ENCODE measurements at places on chromosomes 11 and 22.

- no peak for DNase-seq
These were observed 20.1 kb upstream of the SMIM35 start for GRCh38 chr11:118106789-118107335.

DNA sequence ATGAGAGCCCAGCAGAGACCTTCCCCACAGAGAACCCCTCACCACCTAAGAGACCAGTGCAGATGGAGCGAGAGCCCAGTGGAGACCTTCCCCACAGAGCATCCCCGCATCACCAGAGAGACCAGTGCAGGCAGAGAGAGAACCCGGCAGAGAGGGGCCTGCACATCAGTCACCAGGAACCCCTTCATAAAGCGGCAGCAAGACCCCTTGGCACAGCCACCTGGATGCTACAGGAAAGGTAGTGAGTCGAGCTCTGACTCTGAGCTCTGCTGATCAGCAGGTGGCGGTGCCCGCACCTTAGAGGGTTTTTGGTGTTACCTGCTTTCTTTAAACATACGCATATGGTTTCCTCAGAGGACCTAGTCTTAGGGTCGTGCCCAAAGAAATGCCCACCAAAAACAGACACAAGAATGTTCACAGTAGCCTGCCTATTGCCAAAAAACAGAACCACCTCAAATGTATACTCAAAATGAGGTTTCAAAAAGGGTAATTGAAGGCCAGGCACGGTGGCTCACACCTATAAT lies 678.7 kb downstream of the BRD1 start:
- DNase-seq = no peak

GRCh38 chr11:17402486-17402885 lies 14.0 kb upstream of the KCNJ11 start:
- DNase-seq = no peak

DNA sequence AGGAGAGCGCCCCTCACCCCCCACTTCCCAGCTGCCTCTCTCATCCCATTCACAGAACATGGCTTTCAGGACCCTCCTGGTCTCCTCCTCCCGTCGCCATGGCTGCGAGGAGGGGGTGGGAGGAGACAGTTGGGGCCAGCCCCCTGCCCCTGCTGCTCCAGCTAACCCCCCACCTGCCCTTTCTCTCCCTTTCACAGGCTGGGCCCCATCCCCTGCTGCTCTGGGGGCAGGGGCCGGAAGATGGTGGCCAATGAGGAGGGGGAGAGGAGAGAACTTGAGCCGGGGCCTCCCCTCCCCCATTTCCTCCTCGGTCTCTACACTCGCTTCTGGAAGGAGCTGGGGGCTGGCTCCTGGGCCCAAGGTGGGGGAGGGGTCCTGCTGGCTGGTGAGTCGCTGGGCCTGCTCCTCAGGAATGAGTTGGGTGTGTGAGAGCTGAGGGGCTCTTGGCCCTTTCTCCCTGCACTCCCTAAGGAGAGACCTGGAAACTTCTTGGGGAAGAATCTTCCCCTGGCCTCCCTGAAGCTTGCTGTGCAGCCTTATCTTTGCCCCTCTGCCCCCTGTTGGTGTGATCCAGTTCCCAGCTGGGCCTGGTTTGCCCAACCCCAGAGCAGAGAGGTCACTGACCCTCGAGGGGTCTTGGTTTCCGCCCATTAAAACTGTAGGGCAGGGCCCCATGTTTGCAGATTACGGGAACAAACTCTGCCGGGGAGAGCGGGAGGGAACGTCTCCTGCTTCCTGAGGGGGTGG lies 10.2 kb downstream of the YPEL4 start:
- no peak for DNase-seq

DNA sequence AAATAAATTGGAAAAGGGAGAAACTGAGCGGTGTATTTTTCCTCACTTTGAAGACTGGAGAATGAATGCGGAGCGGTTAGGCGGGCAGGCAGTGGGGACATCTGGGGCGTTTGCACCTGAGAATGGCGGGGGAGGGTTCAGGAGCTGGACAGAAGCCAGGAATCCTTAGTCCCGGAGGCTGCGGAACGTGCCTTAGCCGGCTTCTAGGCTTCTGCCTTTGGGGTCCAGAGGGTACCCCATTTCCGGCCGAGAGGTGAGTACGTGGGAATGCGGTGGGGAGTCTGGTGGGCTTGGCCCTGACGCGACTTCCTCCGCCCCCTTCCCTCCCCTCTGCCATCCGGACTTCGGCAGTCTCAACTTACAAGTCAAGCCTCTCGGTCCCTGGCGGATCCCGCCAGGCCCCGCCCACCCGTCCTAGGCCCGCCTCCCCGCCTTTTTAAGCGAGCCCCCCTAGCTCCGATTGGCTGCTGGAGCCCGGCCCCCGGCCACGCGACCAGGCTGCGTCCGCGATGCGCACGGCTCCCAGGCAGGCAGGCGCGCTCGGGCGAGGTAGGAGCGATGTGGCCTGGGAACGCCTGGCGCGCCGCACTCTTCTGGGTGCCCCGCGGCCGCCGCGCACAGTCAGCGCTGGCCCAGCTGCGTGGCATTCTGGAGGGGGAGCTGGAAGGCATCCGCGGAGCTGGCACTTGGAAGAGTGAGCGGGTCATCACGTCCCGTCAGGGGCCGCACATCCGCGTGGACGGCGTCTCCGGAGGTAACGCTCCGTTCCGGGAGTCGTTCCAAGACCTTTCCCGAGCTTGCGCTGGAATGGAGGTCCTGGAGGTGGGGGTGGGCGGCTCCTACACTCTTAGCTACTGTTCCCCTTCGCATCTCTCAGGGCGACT lies at the start of gene GCAT:
Gene GCAT (plus strand): TSS at position 525 of the 884 bp plus-strand sequence. CDS start 34 bp downstream, at position 559.
- DNase-seq = peak; percentile 99

DNA sequence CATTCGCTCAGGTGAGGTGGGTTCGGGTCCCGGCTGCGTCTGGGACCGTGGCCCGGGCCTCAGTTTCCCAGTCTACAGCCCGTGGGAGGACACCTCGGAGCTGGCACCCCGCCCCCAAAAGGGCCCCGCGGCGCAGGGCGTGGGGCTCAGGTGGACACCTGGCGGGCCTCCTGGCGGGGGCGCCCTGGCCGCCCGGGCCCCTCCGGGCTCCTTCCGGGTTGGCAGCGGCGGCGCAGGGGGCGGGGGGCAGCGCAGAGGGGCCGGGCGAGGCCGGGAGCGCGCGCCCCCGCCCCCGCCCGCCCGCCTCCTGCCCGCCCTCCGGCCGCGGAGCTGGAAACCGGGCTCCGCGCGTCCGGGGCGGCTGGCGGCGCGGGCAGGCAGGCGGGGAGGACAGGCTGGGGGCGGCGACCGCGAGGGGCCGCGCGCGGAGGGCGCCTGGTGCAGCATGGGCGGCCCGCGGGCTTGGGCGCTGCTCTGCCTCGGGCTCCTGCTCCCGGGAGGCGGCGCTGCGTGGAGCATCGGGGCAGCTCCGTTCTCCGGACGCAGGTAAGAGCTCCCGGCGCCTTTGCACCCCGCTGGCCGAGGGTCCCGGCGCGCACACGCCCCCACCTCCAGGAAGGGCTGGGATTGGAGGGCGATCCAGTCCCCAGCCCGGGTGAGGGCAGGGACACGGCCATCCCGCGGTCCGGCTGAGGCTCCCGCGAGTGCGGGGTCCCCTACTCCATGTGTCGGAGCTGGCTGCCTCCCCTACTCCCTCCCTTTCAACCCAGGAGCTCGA lies at the start of gene EMID1:
Gene EMID1 (plus strand): TSS at position 303 of the 778 bp plus-strand sequence. CDS start 143 bp downstream, at position 446.
- DNase-seq = peak; percentile 86

GRCh38 chr11:73399159-73399590 lies 23.0 kb downstream of the RELT start:
- DNase-seq = no peak

DNA sequence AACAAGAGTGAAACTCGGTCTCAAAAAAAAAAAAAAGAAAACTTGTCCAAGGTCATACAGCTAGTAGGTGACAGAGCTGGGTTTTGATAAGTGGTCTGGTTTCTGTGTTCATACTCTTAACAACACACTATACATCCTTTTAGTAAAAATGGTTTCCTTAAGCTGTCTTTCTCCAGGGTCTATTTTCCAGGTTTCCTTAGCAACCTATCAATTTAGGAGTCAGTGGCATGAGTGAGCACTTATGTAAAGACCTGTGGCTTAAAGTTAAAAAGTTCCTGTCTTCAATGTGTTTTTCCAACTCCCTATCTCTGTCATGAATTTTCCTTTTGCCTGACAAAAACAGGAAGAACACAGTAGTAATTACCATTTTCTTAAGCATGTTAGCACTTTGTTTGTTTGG lies 480.5 kb downstream of the TMEM135 start:
- no peak for DNase-seq

- no peak for DNase-seq
These were observed 66.6 kb downstream of the GALNT18 start for GRCh38 chr11:11555208-11555607.

DNA sequence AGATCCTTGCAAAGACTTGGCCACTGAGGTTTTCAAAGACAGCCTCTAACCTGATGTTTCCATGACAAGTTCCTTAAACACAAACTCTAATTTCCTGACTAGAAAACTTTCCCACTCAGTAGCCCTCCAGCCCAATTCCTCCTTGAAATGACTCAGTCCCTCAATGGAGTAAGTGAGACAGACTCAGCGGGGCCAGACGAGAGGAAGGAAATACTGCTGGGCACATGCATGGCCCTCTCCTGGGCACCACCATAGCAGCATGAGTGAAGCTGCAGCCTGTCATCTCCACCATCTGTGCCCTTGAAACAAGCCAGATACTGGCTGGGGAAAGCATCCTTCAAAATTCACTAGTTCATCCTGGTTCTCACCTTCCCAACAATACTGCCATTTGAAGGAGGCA lies 76.2 kb upstream of the GDPD4 start:
- DNase-seq = no peak

DNA sequence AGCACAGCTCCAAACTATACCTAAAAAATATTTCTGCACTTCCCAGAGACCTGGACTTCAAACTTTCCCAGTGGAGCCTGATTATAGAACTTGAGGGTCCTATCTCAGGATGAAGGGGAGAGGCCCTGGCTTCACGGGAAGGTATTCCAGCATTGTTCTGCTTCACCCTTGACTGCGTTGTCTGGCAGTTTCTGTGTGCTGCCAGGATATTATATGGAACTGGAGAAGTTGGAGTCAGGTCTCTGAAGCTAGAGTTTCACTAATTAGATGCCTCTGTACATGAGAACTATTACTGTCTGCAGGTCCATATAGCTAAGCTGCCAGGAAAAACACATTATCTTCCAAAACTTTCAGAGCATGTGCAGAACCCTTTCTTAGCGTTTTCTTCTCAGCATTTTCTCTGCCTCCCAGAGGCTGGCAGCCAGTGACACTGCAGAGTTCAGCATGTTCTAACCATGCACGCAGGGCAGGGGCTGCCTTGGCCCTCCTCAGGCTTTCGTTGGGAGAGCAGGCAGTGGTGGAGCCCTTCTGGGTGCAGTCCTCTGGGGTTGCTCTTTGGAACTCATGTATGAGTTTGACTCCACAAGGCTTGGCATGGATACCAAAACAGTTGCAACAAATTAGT lies 99.3 kb downstream of the CWC15 start:
- DNase-seq = no peak

GRCh38 chr11:95108671-95109551 lies 19.3 kb downstream of the ENDOD1 start:
- DNase-seq = no peak

GRCh38 chr11:11170352-11171084 lies 182.5 kb downstream of the CSNK2A3 start:
- DNase-seq = no peak

DNA sequence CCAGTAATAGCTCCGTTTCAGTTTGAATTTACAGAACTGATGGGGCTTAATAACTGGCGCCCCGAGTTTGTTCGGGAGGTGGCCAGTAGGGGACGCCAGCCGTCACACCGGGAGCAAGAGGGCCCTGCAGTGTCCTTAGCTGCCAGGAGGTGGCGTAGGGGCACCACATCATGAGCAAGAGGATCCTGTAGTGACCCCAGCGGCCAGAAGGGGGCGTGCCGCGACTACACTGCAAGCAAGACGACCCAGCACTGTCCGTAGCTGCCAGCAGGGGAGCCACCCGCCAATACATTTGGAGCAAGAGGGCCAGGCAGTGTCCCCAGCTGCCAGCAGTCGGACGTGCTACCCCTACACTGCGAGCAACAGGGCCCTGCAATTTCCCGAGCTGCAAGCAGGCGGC lies 663.7 kb upstream of the B3GAT1 start:
- no peak for DNase-seq

GRCh38 chr11:94023856-94024255 lies 2.7 kb downstream of the HEPHL1 start:
- no peak for DNase-seq

GRCh38 chr11:41982975-41983374 lies 523.5 kb upstream of the LRRC4C start:
- no peak for DNase-seq

DNA sequence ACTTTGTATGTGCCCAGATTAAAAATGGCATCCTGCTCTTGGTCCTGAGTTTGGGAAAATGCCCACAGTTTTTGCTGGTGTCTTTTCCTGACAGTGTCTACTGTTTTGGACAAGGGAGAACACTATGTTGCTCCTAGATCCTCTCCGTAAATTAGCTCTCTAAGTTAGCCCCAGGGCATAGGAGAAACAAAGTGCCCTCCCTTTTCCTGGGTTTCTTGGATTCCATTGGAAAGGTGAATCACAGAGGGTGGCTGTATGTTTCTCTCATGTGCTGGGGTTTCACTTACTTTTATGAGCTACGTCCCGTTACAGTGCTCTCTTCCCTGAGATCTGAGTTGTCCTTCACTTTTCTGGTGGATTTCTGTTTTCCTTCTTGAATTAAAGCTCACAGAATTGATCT lies 782.8 kb downstream of the CNTN5 start:
- DNase-seq = no peak

All from GM20000 (cell line).